ENCODE measurements at places on chromosomes 12 and 14.

- no peak for DNase-seq
Observed at GRCh38 chr14:39876916-39877315, 444.7 kb upstream of the FBXO33 start.

- DNase-seq: no peak
Observed at GRCh38 chr12:121525411-121525810, 55.4 kb downstream of the KDM2B start.

DNA sequence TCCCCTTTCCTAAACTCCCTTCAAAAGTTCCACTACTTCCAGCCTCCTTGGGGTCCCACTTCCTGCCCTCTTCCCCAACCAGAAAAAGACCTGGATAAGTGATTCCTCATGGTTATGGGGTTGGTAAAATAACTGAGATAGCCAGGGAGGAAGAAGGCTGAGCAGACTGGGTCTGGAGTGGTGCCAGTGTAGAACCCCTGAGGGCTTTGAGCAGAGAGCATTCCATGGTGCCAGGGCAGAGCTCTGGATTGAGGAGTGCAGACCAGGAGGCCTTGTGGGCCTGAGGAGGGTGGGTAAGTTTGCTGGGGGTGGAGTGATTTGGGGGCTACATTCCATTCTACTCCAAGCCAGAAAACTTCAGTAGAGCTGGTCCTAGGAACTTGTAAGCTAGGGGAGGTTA, 9.5 kb upstream of the CISTR start:
- no peak for DNase-seq

- no peak for DNase-seq
Observed at GRCh38 chr12:51910691-51911090, 3.4 kb downstream of the ACVRL1 start.

GRCh38 chr12:120856980-120857379, 47.2 kb downstream of the SPPL3 start:
- DNase-seq: no peak

DNA sequence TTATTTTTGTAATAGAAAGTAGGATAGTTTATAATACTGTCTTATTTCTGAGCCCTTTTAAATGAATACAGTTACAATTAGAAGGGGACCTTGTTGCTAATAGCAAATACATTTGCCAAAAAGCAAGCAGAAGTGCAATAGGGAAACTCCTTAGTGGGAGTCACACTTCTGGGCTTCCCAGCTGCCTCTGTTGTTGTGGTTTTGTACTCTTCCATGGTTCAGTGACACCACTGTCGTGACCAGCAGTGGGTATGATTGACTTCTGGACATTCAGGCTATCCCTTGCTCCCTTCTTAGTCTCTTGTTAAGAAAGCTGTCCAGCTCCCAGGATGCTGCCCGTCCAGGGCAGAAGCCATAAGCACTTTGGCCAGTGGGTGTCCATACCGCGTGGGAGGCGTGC, 22.6 kb downstream of the TCTN1 start:
- no peak for DNase-seq

- DNase-seq: no peak
Observed at GRCh38 chr12:6324936-6325750, 14.7 kb downstream of the PLEKHG6 start.

DNA sequence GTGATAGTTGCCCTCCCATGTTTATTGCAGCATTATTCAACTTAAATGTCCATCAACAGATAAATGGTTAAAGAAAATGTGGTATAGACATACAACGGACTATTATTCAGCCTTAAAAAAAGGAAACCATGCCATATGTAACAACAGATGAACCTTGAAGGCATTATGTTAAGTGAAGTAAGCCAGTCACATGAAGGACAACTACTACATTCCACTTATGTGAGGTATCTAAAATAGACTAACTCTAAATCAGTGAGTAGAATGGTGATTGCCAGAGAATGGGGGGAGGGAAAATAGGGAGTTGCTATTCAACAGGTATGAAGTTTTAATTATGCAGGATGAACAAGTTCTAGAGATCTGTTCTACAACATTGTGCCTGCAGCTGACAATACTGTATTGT, 10.1 kb downstream of the PCNX4 start:
- no peak for DNase-seq

GRCh38 chr14:41925409-41925808, 318.7 kb downstream of the LRFN5 start:
- DNase-seq: no peak

DNA sequence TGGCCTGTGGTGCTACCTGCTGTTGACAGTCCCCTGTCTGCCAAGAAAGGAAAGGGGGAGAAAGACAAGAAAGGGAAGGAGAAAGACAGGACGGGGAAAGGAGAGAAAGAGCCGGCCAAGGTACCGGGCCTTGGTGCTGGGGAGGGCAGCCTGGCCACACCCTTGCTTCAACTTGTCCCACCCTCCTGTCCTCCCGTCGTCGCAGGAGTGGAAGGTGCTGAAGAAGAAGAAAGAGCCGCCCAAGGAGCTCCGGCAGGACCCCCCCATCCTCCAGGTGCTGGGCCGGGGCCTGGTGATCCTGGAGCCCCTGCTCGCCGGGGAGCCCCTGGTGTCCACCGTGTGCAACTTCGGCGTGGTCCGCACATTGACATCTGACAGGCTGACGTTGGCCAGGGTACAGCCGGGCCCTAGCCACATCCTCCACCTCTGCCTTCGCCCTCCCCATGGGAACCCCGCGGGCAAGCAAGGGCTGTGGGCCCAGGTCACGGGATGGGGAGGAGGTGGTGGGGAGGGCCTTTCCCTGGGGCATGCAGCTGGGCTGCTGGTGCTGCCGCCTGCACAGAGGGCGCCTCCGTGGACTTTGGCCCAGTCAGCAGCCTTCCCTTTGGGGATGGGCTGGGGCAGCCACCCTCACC, 2.9 kb upstream of the B3GNT4 start:
- DNase-seq: no peak

DNA sequence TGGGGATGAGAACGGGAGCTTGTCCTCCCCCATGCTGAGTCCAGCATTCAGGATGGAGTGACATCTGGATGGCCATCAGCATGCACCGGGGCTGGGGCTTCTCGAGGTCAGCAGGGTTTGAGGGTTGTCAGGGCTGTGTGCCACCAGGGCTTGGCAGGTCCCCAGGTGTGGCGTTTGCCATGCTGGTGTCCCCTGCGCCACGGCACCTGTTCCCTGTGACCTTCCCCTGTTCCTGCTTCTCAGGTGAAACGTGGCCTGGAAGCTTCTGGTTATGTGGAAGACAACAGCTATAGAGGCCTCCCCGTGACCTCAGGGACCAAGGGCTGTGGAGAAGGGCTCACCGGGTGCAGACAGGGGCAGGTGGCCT, 152.4 kb downstream of the KIF26A start:
- no peak for DNase-seq

DNA sequence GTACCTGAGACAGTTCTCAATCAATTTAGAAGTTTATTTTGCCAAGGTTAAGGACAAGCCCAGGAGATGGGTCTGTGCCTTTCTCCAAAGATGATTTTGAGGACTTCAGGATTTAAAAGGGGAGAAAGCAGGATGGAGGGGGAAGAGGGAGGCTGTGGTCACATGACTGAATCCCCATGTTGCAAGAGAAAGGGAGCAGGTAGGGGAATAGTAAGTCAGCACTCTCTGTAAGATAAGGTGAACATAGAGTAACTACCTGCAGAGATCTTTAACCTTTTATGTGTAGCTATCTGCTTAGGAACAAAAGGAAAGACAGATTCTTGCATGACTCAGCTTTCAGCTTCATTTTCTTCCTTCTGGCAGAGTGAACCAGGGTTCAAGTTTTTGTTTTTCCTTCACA, 25.9 kb downstream of the DGLUCY start:
- no peak for DNase-seq

GRCh38 chr12:75738486-75738885, 227.1 kb upstream of the KRR1 start:
- DNase-seq: peak; percentile 6

DNA sequence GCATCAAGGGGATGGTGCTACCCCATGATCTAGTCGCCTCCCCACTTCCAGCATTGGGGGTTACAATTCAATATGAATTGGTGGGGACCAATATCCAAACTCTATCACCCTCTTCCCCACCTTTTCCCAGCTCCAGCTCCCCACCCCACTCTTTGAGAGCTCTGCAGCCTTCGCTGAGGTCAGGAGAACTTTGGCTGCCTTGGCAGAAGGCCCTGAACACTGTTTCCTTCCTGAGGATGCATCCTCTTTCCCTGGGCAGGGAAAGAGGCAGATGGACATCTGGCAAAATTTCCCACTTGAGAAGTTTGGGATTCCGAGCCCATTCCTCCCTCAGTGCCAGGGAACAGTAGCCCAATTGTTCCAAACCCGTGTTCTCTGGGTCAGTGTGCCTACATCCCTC, 169.1 kb downstream of the TSPAN9 start:
- no peak for DNase-seq

GRCh38 chr12:47156167-47156736, 76.5 kb upstream of the AMIGO2 start:
- DNase-seq: no peak

GRCh38 chr14:94175011-94175745, 1.1 kb downstream of the PPP4R4 start:
- peak; percentile 19 for DNase-seq

DNA sequence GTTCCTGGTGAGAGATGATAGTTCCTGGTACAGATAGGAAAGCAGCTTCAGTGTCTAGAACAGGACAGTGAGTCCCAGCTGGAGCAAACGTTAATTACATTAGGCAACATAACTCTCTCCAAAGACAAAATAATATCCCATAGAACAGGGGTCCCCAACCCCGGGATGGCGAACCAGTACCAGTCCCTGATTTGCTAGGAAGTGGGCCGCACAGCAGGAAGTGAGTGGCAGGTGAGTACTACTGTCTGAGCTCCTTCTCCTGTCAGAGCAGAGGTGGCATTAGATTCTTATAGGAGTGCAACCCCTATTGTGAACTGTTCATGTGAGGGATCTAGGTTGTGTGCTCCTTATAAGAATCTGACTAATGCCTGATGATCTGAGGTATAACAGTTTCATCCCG, 204.1 kb downstream of the NELL2 start:
- DNase-seq: no peak

DNA sequence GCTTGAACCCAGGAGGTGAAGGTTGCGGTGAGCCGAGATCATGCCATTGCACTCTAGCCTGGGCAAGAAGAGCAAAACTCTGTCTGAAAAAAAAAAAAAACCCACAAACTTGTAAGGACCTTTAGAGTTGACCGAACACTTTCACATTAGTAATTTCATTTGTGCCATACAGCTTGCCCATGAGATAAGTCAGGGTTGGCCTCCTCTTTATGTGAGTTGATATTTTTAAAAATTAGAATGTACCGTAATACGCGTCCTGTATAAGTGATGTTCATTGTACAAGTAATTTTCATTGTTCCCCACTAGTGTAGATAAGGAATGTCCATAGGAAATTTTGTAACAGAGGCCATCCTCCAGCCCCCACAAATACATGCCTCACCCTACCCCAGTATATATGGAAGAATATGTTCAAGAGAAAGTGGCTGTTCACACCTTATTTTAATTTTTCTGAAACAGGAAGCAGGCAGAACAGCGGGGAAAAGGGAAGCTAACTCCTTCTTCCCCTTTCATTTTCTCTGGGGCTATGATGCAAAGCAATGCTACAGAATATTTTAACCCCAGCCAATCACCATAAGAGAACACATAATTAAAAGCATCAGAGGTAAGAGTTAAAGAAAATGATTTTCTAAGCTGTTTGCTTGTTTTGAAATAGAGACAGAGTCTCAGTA, 31.9 kb upstream of the HIF1A start:
- no peak for DNase-seq

GRCh38 chr12:109497675-109498074, 20.2 kb downstream of the UBE3B start:
- no peak for DNase-seq

DNA sequence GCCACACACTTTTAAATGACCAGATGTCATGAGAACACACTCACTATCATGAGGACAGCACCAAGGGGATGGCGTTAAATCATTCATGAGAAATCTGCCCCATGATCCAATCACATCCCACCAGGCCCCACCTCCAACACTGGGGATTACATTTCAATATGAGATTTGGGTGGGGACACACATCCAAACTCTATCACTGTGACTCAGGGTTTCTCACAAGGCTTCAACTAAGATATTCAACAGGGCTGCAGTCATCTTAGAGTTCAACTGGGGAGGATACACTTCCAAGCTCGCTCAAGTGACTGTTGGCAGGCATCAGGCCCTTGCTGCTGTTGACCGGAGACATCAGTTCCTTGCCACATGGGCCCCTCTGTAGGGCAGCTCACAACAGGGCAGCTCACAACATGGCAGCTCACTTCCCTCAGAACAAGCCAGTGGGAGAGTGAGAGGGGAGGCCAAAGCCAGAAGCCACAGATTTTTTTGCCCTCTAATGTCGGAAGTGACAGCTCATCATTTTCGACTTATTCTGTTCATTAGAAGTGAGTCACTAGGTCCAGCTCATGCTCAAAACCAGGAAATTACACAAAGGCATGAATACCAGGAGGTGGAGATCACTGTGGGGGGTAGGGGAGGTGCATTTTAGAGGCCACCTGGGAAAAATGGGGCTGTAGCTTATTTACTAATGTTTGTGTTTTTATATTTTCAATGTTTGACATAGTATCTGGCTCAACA, 50.8 kb upstream of the PTHLH start:
- no peak for DNase-seq

DNA sequence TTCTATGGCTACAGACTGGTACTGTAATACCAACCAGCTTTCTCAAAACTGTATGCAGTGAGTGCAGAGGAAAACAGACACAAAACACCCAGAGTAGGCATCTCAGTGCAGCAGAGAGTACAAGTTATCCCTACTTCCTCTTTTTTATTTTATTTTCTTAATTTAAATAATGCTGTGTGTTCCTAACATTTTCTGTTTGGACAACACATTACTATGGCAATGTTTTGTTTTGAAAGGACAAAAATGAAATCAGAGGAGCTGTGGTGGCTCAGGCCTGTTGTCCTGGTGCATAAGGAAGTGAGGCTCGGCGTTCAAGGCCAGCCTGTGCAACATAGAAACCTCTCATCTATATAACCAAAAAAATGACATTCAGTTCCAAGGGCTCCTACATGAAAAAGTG, 33.7 kb upstream of the SELPLG start:
- no peak for DNase-seq

DNA sequence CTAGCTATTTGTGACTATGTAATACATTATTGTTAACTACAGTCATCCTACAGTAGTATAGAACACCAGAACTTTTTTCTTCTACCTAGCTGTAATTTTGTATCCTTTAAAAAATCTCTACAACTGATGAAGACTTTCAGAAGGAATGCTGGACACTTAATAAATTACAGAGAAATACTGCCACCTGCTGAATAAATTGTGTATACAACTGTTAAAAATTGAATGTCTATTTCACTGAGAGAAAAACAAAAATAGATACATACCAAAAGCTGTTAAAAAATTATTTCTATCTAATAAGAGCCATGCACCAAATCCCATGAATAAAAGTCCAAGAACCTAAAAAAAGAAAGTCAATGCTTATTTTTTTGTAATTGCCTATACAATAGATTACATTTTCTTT, 6.6 kb downstream of the TSPAN19 start:
- DNase-seq: no peak

DNA sequence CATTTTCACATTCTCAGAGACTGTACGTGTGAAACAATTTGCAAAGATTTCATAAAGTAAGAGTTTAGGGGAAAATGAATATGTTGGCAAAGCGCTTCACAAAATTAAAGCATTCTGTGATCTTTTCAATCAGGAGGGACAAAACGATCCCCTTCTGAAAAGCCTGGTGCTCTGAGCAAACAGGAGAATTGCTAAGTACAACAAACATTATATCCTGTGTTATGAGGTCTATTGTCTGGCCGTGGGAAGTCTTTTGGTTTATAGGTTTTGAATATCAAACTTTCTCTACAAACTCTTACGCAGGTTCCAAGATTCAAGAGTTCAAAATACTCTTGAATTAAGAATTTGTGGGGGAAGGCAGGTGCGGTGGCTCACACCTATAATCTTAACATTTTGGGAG, 7.2 kb upstream of the FOXN3 start:
- DNase-seq: no peak

- DNase-seq: no peak
Observed at GRCh38 chr14:70771781-70772212, 37.5 kb downstream of the MAP3K9 start.

Data from CD4-positive, alpha-beta T cell treated with Interleukin-17A for 4 hours (primary cell).